ENCODE measurements at places on chromosomes 4 and X. TPM values are rescaled to one million over a fixed set of nuclear protein-coding genes. Genes with fewer than 3 reads are reported as not detected.

DNA sequence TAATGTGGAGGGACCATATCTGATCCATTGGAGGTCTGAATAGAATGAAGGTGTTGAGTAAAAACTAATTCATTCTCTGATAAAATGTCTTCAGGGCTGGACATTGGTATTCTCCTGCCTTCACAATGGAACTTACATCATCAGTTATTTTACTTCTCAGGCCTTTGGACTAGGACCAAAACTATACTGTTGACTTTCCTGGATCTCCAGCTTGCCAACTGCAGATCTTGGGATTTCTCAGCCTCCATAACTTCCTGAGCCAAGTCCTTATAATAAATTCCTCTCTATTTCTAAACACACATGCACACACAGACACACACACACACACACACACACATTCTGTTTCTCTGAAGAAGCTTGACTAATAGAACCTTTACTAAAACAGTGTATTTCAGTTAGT lies 1858.6 kb upstream of the ADGRL3 start:
- DNase-seq = no peak

DNA sequence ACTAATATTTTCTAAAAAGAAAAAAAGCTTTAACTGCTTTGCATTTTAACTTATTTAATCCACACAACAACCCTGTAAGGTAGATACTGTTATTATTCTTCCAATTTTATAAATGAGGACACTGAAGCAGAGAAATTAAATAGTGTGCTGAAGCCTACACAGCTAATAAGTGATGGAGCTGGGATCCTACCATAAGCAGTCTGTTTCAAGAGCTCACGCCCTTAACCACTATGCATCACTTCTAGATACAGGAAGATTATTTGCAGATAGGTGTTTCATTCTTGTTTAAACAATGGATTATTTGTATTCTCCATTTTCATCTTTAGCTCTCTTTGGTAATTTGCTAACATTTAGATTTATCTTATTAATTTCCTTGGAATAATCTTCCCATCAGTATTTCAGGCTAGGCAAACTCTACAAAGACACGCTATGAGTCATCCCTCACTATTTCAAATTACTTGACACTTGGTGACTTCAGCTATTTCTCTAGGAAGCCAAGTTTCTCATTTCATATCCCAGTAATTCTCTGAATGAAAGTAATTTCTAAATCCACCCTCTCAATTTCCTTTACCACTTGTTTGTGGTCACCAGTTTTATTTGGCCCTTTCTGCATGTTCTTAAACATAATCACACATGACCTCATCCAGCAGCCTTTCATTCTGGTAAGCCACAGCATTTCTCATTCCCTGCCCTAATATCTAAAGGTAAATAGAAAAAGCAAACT lies 67.3 kb downstream of the ASB9 start:
- no peak for DNase-seq

- DNase-seq = no peak
Measured at GRCh38 chr4:13521047-13521446, 23.3 kb downstream of the NKX3-2 start.

The FRMD7 gene
- total RNA-seq = not detected

- DNase-seq = no peak
Measured at GRCh38 chr4:109959195-109959594, 46.5 kb downstream of the EGF start.

The MAGEA9B gene
- 11.2 TPM for total RNA-seq

DNA sequence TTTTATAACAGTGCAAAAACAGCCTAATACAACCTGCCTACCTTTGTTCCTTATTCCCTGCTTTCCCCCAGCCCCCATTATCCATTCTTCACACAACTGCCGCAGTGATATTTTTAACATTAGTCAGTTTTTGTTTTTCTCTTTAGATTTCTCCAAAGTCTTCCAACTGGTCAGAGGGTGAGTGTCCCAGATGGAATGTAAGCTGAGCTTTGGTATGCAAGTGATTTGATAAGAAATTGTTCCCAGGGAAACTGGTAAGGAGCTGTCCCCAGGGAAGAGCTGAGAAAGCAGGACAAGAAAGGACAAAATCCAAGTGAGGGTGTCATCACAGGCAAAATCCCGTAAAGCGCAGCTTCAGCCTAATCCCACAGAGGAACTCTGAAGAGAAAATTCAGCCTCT lies 475.5 kb upstream of the ADGRL3 start:
- DNase-seq = no peak

The CT55 gene
- total RNA-seq = 2.5 TPM

GRCh38 chrX:138026211-138026610 lies 460.3 kb downstream of the ZIC3 start:
- DNase-seq = no peak

The PNMA6F gene
- total RNA-seq = not detected

The MTCP1 gene
- 15.8 TPM for total RNA-seq

DNA sequence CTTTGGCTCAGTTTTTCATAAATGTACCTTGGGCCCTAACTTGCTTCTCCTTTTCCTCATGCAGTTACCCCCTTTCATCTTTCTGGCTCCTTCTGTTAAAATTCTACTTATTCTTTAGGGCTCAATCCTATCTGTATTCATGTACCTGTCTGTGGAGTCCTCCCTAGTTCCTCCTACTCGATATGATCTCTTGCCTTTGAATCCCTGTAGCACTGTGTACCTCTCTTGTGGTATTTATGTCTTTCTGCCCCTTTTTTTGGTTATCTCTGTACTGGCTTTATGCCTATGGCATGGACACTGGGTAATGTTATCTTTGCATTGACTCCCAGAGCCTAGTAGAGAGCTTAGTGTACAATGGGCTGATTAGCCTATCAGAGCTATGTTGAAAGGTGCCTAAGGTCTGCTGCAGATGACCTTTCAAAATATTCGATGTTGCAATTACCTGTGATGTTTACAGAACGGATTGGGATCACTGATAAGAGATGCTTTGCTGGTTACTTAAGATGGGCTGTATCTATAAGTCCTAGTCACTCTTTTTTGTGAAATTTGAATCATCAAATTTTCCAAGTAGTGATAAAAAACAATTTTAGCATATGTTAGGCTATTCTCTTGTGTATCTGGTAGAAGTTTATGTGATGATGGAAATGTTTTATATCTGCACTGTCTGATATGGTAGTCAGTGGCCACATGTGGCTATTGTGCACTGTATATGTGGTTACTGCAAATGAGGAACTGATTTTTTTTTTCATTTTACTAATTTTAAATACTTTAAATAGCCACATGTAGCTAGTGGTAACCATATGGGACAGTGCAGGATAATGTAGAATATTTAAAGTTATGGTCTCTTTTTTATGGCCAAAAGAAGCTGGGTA lies 33.5 kb downstream of the TMEM164 start:
- no peak for DNase-seq

The RHOXF2 gene
- total RNA-seq = not detected

The PAGE2 gene
- total RNA-seq = not detected

The DOCK11 gene
- total RNA-seq = 4.7 TPM

DNA sequence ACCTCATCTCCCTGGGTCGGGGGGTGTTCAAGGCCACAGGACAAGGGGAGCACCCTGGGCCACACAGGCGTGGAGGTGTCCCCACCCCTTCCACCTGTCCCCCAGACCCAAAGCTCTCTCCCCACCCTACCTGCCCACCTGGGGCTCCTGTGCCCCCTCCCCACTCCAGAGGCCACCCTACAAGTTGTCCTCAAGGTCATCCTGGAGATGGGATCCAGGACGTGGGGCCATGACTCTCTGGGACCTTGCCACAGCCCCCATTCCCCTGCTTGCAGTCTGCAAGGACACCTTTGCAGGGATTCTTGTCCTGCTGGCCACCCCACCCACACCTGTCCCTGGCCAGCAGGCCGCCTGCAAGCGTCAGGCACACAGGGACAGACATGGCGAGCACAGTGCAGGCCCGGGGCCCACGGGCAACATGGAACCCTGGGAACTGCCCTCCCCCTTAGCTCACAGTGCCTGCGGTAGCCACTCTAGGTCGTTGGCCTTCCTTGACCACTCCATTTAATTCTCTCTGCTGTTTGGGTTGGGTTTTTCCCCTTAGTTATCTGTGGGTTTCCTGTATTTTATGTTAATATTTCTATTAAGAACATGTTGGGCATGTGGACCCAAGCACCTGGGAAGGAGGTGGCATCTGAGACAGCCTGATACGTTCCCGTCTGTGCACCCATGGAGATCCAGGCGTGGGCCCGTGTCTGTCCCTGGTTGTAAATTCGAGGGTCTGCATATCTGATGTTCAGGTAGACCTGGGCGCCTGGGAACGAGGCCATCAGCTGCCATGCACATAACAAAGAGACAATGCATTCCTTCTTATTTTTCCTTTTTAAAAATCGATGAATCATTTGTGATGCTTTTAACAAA lies 197.5 kb downstream of the AFAP1 start:
- no peak for DNase-seq

GRCh38 chr4:182918791-182919302 lies 1.7 kb upstream of the DCTD start:
- no peak for DNase-seq

The CLDN34 gene
- not detected for total RNA-seq
